ENCODE measurements at places on chromosomes 16 and 17. TPM values are rescaled to one million over a fixed set of nuclear protein-coding genes. Genes with fewer than 3 reads are reported as not detected.
A peak's percentile ranks its signal among the peaks of the same experiment; 100 is the strongest.

GRCh38 chr17:81323411-81323868, 28.3 kb upstream of the SLC38A10 start:
- no peak overlapping the region for H3K27ac ChIP-seq
- H3K4me1 ChIP-seq: peaks cover 10% of the 10 kb centered on the region
- H3K4me3 ChIP-seq: no peak overlapping the region

DNA sequence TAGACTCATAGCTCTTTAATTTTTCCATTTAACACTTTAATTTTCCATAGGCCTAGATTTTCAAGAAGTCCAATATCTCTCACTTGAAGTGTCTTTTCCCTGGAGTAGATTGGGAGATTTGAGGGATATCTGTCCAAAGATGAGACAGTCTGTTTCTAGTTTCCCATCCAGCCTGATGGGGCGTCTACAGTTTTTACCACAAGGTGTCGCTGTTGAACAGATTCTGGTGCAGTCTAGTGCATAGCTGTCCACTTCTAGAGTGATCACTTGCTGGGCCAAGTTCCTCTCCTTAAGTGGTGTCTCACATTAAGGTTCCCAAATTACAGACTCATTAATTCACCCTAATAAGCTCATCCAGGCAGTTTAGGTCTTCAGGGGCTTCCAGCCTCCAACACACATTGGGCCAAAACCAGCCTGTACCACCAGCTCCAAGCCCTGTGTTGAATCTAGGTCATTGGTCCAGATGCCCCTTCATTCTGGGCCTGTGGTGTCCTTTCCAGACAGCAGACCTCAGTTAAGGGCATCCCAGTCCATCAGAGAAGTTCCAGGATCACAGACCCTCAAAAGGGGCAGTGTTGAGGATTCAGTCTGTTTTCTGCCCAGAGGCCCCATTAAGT, 9.4 kb downstream of the SNX20 start:
- no peaks in the 10 kb centered on the region for H3K36me3 ChIP-seq
- H3K4me3 ChIP-seq: no peak overlapping the region
- no peaks in the 10 kb centered on the region for H3K27me3 ChIP-seq
- peaks cover 4% of the 10 kb centered on the region for H3K4me1 ChIP-seq
- H3K27ac ChIP-seq: no peak overlapping the region

The CCNF gene
- 9.2 TPM for polyA plus RNA-seq

GRCh38 chr17:37737971-37738370, 6.9 kb downstream of the HNF1B start:
- no peaks in the 10 kb centered on the region for H3K36me3 ChIP-seq
- H3K27me3 ChIP-seq: peaks cover 71% of the 10 kb centered on the region
- no peak for DNase-seq
- H3K27ac ChIP-seq: no peak overlapping the region

GRCh38 chr17:42402117-42402516, 13.9 kb upstream of the STAT3 start:
- no peak overlapping the region for H3K27ac ChIP-seq
- no peaks in the 10 kb centered on the region for H3K27me3 ChIP-seq
- H3K4me3 ChIP-seq: no peak overlapping the region
- no peaks in the 10 kb centered on the region for H3K4me1 ChIP-seq

The ALOXE3 gene
- polyA plus RNA-seq: not detected

GRCh38 chr16:89308391-89309333, 91.2 kb downstream of the ZNF778 start:
- H3K4me1 ChIP-seq: no peaks in the 10 kb centered on the region
- H3K4me3 ChIP-seq: no peak overlapping the region
- no peaks in the 10 kb centered on the region for H3K36me3 ChIP-seq

The NUPR1 gene
- polyA plus RNA-seq: not detected

DNA sequence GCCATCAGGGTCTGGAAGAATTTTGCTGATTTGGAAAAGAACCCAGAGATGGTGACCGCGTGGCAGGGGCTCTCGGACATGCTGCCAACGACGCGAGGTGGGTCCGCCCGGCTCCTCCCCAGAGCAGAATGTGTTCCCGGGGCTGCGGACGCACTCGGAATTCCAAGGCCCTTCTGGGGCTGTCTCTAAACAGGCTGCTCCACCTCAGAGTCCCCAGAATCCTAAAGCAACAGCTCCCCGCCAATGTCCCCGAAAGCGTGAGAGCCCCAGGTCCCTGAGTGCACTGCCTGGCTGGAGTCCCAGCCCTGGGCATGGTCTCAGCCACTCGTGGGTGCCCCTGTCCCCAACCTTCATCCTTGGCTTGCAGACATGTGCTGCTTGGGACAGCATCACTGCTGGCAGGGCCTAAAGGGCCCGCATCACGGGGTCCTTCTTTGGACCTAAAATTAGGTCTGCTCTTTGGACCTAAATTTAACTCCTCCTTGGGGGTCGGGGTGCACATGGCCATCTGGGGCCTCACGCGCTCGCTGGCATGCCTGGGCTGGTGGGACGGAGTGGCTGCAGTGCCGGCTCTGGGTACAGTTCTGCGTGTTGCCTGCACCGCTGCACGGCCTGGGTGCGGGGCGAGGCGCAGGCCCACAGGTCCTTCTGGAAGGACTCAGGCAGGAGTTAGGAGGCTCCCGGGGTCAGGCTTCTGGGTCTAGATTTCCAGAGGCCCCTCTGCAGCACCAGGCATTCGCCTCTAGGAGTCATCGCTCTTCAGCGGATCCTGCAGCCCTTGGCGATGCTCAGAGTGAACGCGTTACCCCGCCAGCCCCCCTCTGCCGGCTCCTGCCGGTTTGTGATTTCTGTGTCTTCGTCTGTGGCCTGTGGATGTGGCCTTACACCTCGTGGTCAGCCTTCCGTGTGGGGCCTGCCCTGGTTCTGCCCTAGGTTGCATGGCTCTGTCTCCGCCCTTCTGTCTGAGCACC, 41.9 kb upstream of the CHMP6 start:
- H3K4me1 ChIP-seq: no peaks in the 10 kb centered on the region
- H3K36me3 ChIP-seq: peaks cover 6% of the 10 kb centered on the region
- no peaks in the 10 kb centered on the region for H3K27me3 ChIP-seq
- H3K4me3 ChIP-seq: no peak overlapping the region

DNA sequence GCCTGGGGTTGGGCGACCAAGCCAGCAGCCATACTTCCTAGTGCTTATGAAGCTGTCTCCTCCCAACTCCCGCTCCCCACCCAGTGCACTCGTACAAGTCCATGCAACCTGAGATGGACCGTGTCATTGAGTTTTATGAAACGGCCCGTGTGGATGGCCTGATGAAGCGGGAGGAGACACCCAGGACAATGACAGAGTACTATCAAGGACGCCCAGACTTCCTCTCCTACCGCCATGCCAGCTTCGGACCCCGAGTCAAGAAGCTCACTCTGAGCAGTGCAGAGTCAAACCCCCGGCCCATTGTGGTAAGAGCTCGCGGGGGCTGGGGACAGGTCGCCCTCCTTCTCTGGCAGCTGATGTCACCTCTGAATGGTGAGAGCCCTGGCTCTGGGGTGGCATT, 11.0 kb upstream of the KATNB1 start:
- H3K27ac ChIP-seq: no peak overlapping the region
- no peak for DNase-seq
- H3K4me1 ChIP-seq: no peaks in the 10 kb centered on the region
- no peak overlapping the region for H3K4me3 ChIP-seq
- no peaks in the 10 kb centered on the region for H3K27me3 ChIP-seq

The CRYBA1 gene
- polyA plus RNA-seq: not detected

DNA sequence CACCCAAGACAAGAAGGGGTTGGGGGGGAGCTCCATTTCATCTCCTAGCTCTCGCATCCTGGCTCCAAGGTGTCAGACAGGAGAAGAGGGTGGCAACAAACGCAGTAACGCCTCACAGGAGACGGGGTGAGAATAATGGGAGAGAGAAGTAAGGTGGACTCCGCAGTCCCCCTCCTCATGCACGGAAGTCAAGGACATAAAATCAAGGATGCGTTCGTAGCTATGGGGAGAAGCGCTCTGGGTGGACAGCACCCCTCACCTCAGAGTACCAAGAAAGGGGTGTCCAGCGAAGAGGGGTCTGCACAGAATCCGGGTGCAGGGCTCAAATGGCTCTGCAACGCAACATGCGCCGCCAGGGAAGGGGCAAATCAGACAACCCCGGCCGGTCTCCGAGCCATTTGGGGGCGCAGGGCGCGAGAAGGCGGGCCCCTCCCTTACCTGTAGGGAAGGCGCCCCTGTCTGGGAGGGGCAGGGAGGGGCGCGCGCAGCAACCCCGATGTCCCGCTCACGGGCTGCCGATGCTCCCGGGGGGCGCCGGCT, 555 bp downstream of the HDAC5 start:
- H3K36me3 ChIP-seq: no peaks in the 10 kb centered on the region
- H3K4me1 ChIP-seq: peaks cover 27% of the 10 kb centered on the region
- no peaks in the 10 kb centered on the region for H3K27me3 ChIP-seq
- peak overlapping the region; percentile 69 for H3K27ac ChIP-seq
- peak overlapping the region; percentile 98 for H3K4me3 ChIP-seq
- no peak for DNase-seq

DNA sequence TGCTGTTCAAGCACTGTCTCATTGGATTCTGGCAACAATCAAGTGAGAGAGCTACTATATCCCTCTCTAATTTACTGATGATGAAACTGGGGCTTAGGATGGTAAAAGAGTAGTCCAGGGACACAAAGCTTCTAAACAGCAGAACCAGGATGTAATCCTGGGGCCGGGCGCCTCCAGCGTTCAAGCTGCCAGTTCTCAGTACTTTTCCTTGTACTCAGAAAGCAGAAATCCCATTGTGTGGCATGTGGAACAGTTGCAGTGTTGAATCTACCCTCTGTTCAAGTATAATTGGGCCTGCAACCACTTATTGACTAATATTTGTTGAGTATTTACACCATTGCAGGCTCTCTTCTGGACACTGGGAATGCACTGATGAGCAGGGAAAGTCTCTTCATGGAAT, 14.5 kb upstream of the CDH13 start:
- no peak overlapping the region for H3K27ac ChIP-seq
- no peaks in the 10 kb centered on the region for H3K36me3 ChIP-seq
- H3K27me3 ChIP-seq: no peaks in the 10 kb centered on the region
- no peak overlapping the region for H3K4me3 ChIP-seq
- no peaks in the 10 kb centered on the region for H3K4me1 ChIP-seq
- DNase-seq: no peak

GRCh38 chr17:10217916-10218315, 19.5 kb upstream of the GAS7 start:
- H3K4me3 ChIP-seq: no peak overlapping the region
- DNase-seq: peak; percentile 73
- no peaks in the 10 kb centered on the region for H3K27me3 ChIP-seq
- H3K4me1 ChIP-seq: no peaks in the 10 kb centered on the region

The TBC1D3E gene
- 4.6 TPM for polyA plus RNA-seq

- no peaks in the 10 kb centered on the region for H3K36me3 ChIP-seq
- no peaks in the 10 kb centered on the region for H3K4me1 ChIP-seq
- H3K4me3 ChIP-seq: no peak overlapping the region
Measured at GRCh38 chr17:76576189-76576588, 9.5 kb downstream of the ST6GALNAC2 start.

The SPOP gene
- polyA plus RNA-seq: 111 TPM

The CDH5 gene
- 1.1 TPM for polyA plus RNA-seq

DNA sequence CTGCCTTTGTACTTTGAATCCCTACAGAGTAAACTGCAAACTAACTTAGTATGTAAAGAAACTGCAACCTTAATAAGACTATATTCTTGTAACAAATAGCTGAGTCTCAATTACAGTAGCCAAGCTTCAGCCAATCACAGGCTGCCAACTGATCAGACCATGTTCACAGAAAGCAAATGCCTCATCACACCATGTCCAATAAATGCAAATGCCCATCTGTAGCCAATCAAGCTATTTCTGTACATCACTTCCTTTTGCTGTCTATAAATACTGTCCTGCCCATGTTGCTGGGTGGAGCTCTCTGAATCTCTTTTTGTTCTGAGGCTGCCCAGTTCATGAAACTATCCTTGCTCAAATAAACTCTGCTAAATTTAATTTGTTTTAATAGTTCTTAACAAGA, 531.7 kb upstream of the TOM1L1 start:
- H3K4me1 ChIP-seq: peaks cover 14% of the 10 kb centered on the region
- DNase-seq: no peak
- H3K36me3 ChIP-seq: no peaks in the 10 kb centered on the region
- H3K4me3 ChIP-seq: no peak overlapping the region
